ENCODE measurements at places on chromosomes 1 and 21.
A peak's percentile ranks its signal among the peaks of the same experiment; 100 is the strongest.

DNA sequence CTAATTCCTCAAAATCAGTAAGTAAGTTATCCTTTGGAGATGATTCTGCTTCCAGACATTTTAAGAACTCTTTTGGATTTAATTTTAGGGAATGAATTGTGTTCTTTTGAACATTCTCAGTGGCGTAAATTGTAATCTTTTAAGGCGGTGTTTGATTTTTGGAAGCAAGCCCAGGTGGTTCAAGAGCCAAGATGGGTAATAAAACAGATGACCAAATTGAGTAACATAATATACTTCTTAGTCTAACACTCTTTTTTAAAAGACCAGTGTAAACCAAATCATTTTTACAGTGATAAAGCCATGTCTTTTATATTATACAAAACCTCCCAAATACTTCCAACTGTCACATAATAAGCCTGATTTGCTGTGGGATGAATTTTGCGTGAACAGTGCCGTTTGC, 133.8 kb downstream of the LRRC40 start:
- DNase-seq: peak; percentile 71

GRCh38 chr1:230828421-230828820, 39.9 kb downstream of the C1orf198 start:
- no peak for DNase-seq

- DNase-seq: no peak
Measured at GRCh38 chr1:40768146-40768990, 15.2 kb upstream of the KCNQ4 start.

DNA sequence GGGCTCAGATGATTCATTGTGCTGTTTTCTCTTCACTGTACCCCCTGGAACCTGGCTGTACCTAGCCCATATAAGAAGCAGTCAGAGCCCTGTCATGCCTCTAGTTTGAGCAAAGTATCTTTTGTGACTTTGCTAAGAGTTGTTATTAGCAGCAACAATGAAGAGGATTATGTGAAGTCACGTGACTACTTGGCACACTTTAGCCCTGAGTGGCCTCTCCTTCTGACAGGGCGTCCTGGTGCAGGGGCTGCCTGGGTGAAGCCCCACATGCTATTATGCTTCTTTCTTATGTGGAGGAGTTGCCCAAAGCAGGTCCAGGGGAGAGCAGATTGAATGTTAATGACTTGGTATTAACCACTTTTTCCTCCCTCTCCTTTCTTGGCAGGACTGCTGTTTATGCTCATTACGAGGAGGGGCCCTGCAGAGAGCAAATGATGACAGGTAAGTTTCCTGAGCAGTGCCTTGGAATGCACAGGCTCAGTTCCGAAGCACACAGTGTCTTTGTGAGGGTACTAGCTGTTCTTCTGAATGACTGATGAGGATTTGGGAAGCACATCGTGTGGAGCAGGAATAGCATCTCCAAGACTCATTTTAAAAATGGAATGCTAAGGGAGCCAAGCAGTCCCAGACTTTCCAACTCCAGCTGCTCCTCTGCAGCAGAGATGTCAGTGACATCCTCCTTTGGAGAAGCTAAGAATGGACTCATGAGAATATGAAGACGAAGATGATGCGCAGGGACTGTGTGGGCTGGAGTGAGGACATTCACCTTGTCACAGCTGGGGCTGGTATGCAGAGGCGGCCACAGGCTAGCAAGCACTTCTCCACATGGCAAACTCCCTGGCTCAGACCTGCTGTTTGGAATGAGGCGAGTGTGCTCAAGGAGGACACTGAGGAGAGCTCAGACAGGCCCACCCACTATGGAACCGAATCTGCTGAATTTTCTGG, 15.2 kb upstream of the ST3GAL3 start:
- no peak for DNase-seq

DNA sequence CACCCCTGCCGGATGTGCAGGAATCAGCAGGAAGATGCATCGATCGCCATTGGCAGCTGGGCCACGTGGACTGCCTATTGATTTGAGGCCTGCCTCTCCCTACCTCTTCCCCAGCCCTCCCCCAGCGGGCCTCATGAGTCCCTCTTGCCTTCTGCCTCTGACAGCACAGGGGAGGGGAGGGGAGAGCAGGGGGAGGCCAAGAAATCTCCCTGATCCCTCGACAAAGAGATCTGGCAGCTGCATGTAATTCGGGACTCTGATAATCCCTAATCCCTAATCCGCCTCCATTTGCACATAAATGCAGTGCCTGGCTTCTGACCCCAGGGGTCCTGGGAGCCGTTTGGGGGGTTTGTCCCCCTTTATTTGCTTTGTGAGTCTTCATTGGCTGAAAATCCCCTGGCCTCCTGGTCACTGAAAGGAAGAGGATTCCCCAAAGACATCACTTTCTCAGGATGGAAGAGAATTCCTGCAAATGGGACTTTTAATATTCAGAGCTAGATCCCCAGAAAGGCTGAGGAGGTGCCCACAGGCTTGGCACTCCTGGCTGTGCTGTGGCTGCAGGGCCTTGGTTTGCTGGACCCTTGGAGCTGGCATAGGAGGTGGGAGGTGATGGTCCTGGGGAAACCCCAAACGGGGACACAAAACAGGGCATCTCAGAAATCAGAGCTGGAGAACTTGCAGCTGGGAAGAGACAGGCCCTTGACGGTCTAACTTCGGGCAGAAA, 239.4 kb upstream of the POU3F1 start:
- no peak for DNase-seq

- DNase-seq: no peak
Measured at GRCh38 chr21:33686386-33686785, 44.1 kb downstream of the ITSN1 start.

DNA sequence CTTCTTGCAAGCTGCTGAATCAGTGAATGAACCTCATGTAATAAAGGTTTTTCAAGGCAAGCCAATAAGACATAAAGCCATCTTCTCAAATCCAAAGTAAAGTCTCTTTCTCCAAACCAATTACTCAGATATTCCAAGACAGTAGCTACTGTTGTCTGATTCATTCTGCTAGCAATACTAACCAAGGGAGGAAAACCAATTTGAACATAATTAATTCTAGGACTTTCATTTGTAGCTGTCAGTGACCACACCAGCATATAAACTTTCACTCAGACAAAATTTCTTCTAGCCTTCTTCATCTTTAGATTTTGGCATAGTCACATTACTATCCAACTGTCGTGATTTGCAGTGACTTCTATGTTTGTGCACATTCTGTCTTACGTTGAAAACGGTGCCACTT, 10.5 kb upstream of the INTS3 start:
- no peak for DNase-seq

DNA sequence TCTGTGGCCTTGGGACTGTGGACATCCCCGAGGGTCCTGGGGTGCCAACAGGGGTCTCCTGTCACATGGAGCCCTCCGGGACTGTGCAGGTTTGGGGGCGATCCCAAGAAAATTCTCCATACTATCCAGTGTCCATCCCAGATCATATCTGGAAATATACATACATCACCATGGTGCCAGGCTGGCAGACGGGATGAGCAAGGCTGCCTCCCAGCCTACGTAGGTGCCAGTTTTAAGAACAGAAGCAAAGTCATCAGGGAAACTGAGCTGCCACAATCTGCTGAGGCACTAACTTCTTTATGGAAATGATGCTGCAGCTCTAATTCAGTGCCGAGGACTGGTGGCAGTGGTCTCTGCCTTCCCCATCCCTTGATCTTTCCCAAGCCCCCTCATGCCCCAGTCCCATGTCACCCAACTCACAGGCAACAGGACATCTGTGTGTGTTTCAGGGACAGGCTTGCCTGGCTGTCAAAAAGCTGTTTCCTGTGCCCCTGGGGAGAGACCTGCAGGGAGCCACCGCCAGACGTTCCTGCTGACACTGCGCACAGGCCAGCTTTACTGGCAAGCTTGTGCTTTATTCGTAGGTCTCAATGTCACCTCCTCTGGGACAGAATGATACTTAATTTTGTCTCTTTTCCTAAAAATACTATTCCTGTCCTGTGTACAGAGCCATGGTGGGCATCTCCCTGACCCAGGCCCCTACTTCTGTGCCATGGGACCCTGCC, 15.5 kb downstream of the TEX35 start:
- no peak for DNase-seq

- no peak for DNase-seq
Measured at GRCh38 chr1:235563513-235564061, 59.3 kb upstream of the B3GALNT2 start.

- no peak for DNase-seq
Measured at GRCh38 chr1:92774407-92774806, 10.5 kb downstream of the EVI5 start.

- no peak for DNase-seq
Measured at GRCh38 chr21:42820616-42821465, 58.5 kb downstream of the WDR4 start.

GRCh38 chr1:112444269-112444668, 48.3 kb downstream of the CTTNBP2NL start:
- no peak for DNase-seq

All from GM04504 (cell line).